Activated CD4-positive, CD25-positive, alpha-beta regulatory T cell treated with anti-CD3 and anti-CD28 coated beads, Interleukin-2, amount 50 U/mL, for 72 hours (primary cell): ENCODE measurements at places on chromosomes 4 and X.

- no peak for DNase-seq
These were observed 127.6 kb downstream of the LDB2 start for GRCh38 chr4:16770710-16771285.

DNA sequence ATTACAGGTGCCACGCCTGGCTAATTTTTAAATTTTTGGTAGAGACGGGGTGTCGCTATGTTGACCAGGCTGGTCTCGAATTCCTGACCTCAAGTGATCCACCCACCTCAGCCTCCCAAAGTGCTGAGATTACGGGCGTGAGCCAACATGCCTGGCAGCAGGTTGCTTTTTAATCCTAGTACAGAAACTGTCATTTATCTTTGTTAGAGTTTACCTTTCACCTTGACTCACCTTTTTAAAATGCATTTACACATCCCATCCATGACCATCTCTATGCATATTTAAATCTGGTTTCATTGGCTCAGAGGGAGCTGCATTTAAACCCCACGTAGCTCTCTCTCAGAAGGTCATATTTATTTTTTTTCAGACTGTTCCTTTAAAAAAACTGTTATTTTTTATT is 31.9 kb downstream of the SLC16A2 start:
- no peak for DNase-seq

DNA sequence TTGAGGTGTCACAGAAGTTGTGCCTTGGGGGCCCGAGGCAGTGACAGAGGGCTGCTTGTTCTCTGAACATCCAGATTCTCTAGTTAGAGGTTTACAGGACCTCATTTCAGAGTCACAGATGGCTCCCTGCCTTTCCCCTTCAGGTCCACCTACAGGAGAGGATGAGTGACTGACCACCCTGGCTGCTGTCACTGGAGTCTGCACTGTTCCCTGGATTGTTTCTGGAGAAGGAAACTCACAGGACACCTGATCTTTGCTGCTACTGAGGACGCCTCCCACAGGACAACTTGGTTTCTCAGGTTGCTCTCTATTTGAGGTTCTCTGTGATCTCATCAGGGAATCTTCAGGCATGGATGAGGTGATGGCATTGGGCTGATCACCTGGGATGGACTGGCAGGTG is 58.3 kb downstream of the GPRIN3 start:
- no peak for DNase-seq

GRCh38 chrX:26295425-26295824 is 79.5 kb downstream of the MAGEB5 start:
- no peak for DNase-seq

- no peak for DNase-seq
These were observed 120.6 kb upstream of the JADE1 start for GRCh38 chr4:128688846-128689437.

GRCh38 chrX:15882704-15883539 is 28.3 kb upstream of the AP1S2 start:
- DNase-seq = no peak

- DNase-seq = no peak
These were observed 44.8 kb downstream of the MOB1B start for GRCh38 chr4:70946939-70947338.
